Kidney tubule cell (primary cell): ENCODE measurements at places on chromosomes 6 and 20.

- no peak for DNase-seq
Measured at GRCh38 chr6:21537637-21538036, 55.9 kb upstream of the SOX4 start.

DNA sequence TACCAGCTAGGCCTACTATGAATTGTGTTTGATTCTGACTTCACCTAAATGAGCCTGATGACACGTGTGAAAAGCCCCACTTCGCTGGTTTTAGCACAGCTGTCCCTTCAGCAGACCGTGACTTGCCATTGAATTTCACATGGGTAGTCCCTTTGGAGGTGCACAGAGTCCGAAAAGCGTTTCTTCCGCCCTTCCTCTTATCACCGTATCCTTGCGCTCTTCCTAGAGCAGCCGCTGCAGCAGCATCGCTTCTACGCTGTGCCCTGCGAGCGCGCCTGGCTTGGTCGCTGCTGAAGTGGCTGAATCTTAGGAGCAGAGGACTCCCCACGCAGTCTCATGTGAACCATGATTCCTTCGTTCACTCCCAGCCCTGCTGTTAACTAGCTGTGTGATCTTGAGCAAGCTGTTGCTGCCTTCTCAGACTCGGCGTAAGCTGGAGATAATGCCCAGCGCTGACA is 127.0 kb downstream of the PACRG start:
- DNase-seq, result peak; percentile 33

DNA sequence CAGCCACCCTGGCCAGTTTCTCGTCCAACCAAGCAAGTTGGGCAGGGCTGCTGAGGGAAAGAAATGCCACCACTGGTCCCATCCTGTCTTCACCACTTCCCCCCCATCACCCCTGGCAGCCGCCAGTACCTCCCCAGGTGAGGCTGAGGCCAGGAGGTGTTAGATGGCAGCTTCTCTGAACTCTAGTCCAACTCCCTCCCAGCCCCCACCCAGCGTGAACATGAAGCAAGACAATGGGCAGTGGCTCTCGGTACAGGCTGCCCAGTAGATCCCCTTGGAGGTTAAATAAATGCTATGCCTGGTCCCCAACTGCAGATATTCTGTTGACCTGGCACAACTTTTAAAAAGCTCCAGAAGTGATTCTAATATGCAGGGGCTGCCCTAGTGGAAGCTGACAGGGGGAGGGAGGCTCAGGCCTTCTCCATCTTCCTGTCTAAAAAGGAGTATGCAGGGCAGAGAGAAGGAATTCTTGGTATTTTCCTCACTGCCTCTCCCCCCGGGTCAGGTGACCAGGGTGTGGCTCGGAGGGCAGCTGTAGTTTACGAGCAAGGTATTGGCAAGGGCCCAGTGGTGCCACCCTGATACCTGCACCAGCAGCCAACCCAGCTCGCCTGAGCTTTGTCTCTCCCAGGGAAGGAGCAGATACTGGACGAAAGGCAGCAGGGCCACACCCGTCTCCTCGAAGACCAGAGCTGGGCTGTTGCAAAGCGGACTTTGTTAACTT is 25.7 kb downstream of the KCNK5 start:
- peak; percentile 76 for DNase-seq

GRCh38 chr6:31493875-31494694 is 3.9 kb upstream of the MICB start:
- DNase-seq, result peak; percentile 77

- DNase-seq, result no peak
Measured at GRCh38 chr20:39897781-39898466, 791.1 kb downstream of the MAFB start.

DNA sequence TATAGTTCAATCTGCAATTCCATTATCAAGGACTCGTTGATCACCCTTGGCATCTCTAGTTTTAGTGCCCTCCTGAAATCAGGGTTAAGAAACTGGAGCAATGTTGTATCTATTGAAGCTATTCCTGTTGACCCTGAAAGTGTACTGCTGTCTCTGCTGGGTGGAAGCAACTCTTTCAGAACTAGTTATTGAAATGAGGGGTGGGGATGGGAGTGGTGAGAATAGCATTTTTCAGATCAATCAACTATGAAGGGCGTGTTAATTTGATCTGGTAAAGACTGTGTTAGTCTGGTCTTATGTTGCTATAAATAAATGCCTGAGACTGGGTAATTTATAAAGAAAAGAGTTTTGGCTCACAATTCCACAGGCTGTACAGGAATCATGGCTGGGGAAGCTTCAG is 152.5 kb upstream of the BMP5 start:
- no peak for DNase-seq

- DNase-seq, result no peak
Measured at GRCh38 chr6:106064756-106065155, 21.4 kb upstream of the PRDM1 start.
